ENCODE measurements at places on chromosomes 2 and 18.

- no peak for DNase-seq
Measured at GRCh38 chr2:104523921-104524320, 330.0 kb upstream of the POU3F3 start.

DNA sequence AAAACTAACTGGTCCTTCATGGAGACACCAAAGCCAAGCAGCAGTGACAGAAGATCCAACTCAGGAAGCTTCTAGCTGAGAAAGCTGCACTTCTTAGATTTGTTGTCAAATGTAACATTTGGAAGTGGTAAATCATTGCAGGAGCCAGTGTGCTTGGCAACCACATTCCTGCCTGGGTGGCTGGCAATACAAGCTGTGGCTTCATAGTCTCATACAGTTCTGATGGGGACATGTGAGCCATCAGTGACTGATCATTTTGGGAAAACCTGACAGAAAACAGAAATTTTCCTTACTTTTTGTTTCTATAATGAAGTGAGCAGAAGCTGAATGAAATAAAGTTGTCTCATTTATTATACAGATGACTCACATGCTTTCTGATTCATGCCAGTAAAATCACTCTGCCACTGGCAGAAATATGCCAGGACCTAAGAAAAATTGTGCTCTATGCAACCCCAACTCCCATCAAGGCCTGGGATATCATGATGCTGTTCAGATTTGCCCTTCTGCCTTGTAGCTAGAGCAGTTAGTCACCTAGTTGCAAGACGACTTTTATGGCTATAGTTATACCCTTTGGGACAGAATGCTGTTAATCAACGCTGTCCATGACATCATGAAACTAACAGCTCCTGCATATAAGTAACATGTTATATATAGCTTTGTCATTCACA, 508.1 kb downstream of the ADCYAP1 start:
- no peak for DNase-seq

DNA sequence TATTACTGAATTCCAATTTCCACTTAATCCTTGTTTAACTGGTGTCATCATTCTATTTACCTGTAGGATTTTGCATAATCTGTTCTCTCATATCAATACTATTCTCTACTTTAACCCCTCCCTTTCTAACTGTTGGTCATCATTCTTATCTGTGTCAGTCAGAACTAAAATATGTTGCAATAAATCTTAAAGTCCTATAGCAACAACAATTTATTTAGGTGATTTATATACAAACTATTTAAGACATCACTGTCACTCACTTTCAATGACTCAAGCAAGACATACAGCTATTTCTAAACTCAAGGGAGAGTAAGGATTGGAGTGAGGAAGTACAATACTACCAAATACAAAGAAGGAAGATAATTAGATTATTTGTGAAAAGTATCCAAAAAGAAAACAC, 740.4 kb downstream of the DSC3 start:
- DNase-seq: no peak

DNA sequence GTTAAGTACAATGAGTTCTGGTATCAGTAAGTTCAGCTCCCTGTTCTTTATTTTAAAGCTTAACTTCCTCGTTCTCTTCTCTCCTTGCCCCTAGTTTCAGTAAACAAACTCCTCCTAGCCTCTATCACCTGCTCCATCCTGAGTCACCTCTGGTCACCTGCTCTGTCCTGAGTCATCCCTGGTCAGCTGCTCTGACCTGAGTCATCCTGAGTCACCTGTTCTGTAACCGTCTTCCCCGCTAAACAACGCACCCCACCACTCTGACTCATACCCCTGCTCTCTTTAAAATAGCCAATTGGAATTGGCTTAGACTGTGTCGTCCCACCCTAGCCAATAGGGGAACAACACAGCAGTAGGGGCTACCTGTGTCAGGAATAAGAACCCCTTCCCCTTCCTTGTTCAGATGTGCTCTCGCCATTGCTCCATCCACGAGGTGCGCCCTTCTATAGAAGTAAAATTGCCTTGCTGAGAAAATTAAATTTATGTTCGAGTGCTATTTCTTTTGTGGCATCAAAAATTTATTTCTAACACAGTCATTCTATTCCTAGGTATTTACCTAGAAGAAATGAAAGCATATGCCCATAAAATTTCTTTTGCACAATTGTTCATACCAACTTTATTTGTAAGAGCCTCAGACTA, 24.9 kb upstream of the RMND5A start:
- DNase-seq: no peak

- no peak for DNase-seq
Measured at GRCh38 chr2:55302241-55302640, 33.2 kb upstream of the MTIF2 start.

DNA sequence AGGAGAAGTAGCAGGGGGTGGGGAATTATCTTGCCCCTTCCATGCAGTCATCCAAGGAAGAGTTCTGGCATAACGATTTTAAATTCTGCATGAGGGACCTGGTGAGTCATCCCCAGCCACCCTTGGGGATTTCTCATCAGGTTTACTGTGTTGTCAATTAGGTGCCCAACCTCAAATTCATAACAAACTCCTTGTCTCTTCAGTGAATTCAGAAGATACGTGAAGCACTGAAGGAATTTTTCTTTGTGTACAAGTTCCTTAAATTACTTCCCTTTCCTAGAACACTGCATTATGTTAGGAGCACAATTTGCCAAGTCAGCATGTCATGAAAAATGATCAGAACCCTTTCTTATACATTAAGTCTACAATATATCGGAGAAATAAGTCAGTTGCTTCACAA, 70.8 kb upstream of the NOSTRIN start:
- no peak for DNase-seq

DNA sequence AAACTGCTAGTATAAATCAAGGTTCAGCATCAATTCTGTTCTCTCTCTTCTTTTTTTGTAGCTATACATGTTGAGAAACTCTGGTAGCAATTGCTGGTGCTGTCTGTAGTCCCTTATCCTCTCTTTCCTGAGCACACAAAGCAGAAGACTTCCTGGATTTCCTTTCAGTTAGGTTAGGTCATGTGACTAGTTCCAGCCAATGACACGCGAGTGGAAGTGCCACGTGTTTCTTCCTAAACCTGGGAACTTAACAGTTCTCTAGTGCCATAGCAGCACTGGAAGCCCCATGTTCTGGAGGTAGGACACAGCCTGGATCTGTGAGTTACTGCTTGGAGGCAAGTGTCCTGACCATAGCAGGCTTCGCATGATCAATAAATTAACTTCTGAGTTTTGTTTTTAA, 125.9 kb downstream of the PLA2R1 start:
- DNase-seq: no peak

- DNase-seq: no peak
Measured at GRCh38 chr2:8176887-8177286, 505.0 kb upstream of the ID2 start.

DNA sequence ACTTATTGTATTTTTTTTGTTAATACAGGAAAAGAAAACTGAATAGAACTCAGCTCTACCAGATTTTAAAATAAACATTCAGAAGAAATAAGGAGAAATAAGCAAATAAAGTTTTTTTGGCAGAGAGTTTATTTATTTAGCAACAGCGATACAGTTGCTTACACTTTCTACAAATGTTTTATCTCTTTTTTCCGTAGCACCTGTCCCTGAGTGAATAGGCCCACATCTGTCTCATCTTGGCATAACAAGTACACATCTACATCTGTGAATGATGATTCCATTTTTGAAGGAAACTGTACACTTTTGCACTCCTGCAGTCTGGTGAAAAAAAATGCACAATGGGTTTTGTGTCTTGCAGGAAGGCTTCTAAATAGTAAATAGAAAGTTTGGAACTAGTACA, 783.6 kb upstream of the ZEB2 start:
- DNase-seq: no peak

DNA sequence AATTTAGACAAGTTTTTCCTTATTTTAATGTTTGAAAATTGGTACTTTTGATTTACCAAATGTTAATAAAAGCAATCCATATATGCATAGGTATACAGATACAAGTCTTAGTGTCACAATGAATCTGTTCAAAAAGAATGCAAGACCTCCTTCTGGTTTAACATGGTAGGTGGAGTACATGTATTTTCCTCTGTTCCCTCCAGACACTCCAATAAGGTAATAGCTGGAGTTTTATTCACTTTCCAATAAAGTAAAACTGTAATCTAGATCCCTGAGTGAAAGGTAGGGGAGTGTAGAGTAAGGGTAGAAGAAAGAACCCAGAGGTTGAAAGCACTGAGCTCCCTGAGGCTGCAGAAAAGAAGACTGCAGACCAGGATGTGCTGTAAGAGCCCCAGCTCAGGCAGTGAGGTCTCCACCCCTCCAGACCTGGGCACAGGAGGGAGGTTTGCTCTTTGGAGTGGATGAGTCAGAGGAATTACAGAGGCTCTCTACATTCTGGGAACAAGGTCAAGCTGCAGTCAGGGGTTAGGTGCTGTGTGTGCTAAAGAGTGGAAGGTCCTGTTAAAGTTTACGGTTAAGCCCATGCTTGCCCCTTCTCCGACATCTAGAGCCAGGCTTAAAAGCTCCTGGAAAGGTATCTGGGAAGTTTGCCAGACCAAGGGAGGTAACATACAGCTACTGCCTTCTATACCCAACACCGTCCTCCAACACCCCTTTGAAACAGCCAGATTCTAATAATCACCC, 27.6 kb upstream of the STAT1 start:
- peak; percentile 36 for DNase-seq

DNA sequence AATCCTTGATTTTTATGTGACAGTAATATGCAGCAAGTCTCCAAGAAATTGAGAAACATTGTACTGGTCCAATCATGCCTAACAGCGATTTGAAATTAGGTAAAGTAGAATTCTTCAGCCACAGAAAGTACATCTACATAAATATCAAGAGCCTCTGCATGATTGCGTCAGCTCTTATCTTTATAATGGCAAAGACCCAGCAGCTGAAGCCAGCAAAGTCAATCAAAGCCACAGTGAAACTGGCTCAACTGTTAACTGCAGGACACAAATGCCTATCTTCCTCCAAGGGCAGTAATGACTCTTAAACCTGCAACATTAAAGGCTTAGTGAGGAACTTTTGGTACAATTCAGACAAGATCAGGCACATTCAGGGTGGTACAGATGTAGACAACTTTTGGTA, 102.5 kb downstream of the BARD1 start:
- no peak for DNase-seq
